Activated naive CD8-positive, alpha-beta T cell treated with anti-CD3 and anti-CD28 coated beads, Interleukin-2, amount 10 ng/mL, durations not matched to agents 7 days and 5 days (primary cell): ENCODE measurements at places on chromosomes 16 and 17.

GRCh38 chr17:2967515-2967914 is 95.9 kb downstream of the OR1D5 start:
- H3K4me3 ChIP-seq = no peak overlapping the region
- no peak for DNase-seq
- H3K27me3 ChIP-seq = peaks cover 5% of the 10 kb centered on the region
- no peaks in the 10 kb centered on the region for H3K36me3 ChIP-seq
- no peaks in the 10 kb centered on the region for H3K4me1 ChIP-seq

DNA sequence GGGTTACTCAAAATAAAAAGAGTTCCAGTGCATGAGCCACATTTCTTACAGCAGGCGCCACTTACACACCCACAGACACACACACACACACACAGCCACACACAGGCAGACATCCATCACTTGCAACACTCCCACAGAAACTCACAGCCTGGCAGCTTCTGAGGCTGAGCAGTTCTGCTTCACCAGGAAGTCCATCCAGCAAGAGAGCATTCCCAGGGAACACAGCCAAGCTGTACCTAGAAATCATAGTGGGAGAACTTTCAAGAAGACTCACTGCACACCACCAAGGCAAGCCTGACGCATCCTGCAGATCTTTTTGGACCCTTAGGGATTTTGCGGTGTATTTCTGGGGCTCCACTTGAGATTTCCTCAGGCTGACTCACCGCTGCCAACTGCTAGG is 140.9 kb upstream of the WSB1 start:
- no peak for DNase-seq
- H3K27me3 ChIP-seq = no peaks in the 10 kb centered on the region
- no peaks in the 10 kb centered on the region for H3K36me3 ChIP-seq
- H3K27ac ChIP-seq = no peak overlapping the region
- no peaks in the 10 kb centered on the region for H3K4me1 ChIP-seq
- H3K4me3 ChIP-seq = no peak overlapping the region

DNA sequence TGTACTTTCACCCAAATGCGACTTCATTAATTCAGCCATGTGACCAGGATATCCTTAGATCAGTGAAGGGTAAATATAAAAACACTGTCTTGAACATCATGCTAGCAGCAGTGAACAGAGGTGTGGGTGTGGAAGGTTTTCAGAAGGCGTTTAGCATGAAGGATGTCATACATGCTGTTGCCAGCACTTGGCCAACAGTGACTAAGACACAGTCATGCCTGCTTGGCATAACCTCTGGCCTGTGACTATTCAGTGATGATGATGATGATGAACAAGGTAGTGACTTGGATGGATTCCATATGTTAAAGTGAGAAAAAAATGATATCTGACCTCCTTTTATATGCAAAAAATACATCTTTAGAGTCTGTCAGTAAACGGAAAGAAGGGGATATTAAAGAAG is 97.9 kb downstream of the MAP2K4 start:
- H3K4me3 ChIP-seq = no peak overlapping the region
- H3K27ac ChIP-seq = no peak overlapping the region
- H3K27me3 ChIP-seq = no peaks in the 10 kb centered on the region
- H3K4me1 ChIP-seq = no peaks in the 10 kb centered on the region
- H3K36me3 ChIP-seq = peaks cover 55% of the 10 kb centered on the region

DNA sequence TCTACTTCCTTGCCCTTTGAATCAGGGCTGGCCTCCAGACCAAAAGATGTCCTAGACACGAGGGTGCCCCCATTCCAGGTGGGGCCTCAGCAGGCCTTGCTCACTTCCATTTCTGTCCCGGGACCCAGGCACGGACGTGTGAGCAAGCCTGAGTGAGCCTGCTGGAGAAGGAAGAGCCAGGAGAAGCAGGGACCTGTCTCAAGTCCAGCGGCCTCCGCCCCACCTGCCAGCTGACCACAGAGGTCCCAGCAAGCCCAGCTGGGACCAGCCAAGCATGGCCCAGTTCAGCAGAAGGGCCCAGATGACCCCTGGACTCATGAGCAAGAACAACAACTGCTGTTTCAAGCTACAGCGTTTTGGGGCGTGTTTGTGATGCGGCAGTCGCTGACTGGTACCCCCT is 24.7 kb downstream of the RBFOX3 start:
- no peaks in the 10 kb centered on the region for H3K27me3 ChIP-seq
- no peak for DNase-seq
- no peak overlapping the region for H3K27ac ChIP-seq
- H3K4me1 ChIP-seq = no peaks in the 10 kb centered on the region
- H3K36me3 ChIP-seq = no peaks in the 10 kb centered on the region

GRCh38 chr16:2211923-2212347 is 1.3 kb upstream of the BRICD5 start:
- peaks cover 6% of the 10 kb centered on the region for H3K36me3 ChIP-seq
- no peaks in the 10 kb centered on the region for H3K27me3 ChIP-seq
- peaks cover 24% of the 10 kb centered on the region for H3K4me1 ChIP-seq
- no peak overlapping the region for H3K27ac ChIP-seq
- H3K4me3 ChIP-seq = no peak overlapping the region

GRCh38 chr17:66281661-66282369 is 20.6 kb upstream of the PRKCA start:
- no peak for DNase-seq
- H3K27me3 ChIP-seq = peaks cover 5% of the 10 kb centered on the region
- peaks cover 4% of the 10 kb centered on the region for H3K4me1 ChIP-seq
- no peak overlapping the region for H3K4me3 ChIP-seq
- no peak overlapping the region for H3K27ac ChIP-seq

DNA sequence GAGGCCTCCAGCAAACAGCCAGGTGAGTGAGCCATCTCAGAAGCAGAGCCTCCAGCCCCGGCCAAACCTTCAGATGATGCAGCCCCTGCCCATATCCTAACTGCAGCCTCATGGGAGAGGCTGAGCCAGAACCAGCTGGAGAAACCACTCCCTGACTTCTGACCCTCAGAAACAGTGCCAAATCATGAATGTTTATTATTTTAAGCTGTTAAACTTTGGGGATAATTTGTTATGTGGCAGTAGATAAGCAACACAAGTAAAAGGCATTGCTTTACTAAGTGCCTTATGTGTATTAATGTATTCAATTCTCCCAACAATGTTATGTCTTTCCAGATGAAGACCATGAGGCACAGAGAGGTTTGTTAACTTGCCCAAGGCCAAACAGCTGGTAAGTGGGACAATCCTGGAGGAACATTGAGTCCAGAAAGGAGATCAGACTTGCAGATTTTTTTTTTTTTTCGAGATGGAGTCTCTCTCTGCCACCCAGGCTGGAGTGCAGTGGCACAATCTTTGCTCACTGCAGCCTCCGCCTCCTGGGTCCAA is 59.6 kb downstream of the SOCS1 start:
- peaks cover 9% of the 10 kb centered on the region for H3K36me3 ChIP-seq
- no peak overlapping the region for H3K4me3 ChIP-seq
- no peak for DNase-seq
- peak overlapping the region; percentile 28 for H3K27ac ChIP-seq
- H3K27me3 ChIP-seq = no peaks in the 10 kb centered on the region

GRCh38 chr17:51245535-51245934 is 14.3 kb downstream of the MBTD1 start:
- H3K27ac ChIP-seq = no peak overlapping the region
- H3K4me1 ChIP-seq = peaks cover 6% of the 10 kb centered on the region
- peaks cover 4% of the 10 kb centered on the region for H3K36me3 ChIP-seq
- H3K4me3 ChIP-seq = no peak overlapping the region

GRCh38 chr16:17107450-17107849 is 363.3 kb downstream of the XYLT1 start:
- no peaks in the 10 kb centered on the region for H3K27me3 ChIP-seq
- H3K27ac ChIP-seq = no peak overlapping the region
- no peak for DNase-seq
- H3K4me3 ChIP-seq = no peak overlapping the region

- DNase-seq = peak; percentile 86
- H3K36me3 ChIP-seq = no peaks in the 10 kb centered on the region
- H3K4me1 ChIP-seq = peaks cover 20% of the 10 kb centered on the region
- peaks cover 52% of the 10 kb centered on the region for H3K27me3 ChIP-seq
These were observed 47.0 kb upstream of the AMZ2 start for GRCh38 chr17:68200689-68201417.

- no peaks in the 10 kb centered on the region for H3K27me3 ChIP-seq
- DNase-seq = no peak
- no peaks in the 10 kb centered on the region for H3K4me1 ChIP-seq
- H3K36me3 ChIP-seq = peaks cover 2% of the 10 kb centered on the region
- no peak overlapping the region for H3K4me3 ChIP-seq
- no peak overlapping the region for H3K27ac ChIP-seq
These were observed 91.8 kb downstream of the CYB561 start for GRCh38 chr17:63354256-63354655.

GRCh38 chr17:59702304-59702703 is 4.9 kb downstream of the PTRH2 start:
- H3K36me3 ChIP-seq = peaks cover 21% of the 10 kb centered on the region
- no peak overlapping the region for H3K4me3 ChIP-seq
- no peaks in the 10 kb centered on the region for H3K27me3 ChIP-seq
- H3K27ac ChIP-seq = no peak overlapping the region

DNA sequence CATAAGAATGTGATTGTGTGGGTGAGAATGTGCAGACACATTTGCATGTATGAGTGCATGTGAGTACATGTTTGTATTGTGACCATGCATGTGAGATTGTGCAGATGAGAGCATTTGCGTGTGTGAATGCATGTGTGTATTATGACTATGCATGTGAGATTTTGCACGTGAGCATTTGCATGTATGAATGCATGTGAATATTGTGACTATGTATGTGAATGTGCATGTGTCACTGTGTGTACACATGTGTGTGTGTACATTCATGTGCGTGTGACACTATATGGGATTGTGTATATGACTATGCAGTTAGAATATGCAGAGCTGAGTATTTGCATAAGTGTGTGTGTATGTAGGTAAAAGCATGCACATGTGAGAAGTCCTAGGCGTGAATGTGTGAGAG is 381.3 kb upstream of the MAF start:
- no peak overlapping the region for H3K27ac ChIP-seq
- no peak overlapping the region for H3K4me3 ChIP-seq
- H3K27me3 ChIP-seq = no peaks in the 10 kb centered on the region

- H3K4me1 ChIP-seq = peaks cover 6% of the 10 kb centered on the region
- no peak overlapping the region for H3K4me3 ChIP-seq
- H3K27ac ChIP-seq = no peak overlapping the region
- no peaks in the 10 kb centered on the region for H3K36me3 ChIP-seq
- peaks cover 40% of the 10 kb centered on the region for H3K27me3 ChIP-seq
These were observed 72.2 kb upstream of the CREBBP start for GRCh38 chr16:3952737-3953131.

DNA sequence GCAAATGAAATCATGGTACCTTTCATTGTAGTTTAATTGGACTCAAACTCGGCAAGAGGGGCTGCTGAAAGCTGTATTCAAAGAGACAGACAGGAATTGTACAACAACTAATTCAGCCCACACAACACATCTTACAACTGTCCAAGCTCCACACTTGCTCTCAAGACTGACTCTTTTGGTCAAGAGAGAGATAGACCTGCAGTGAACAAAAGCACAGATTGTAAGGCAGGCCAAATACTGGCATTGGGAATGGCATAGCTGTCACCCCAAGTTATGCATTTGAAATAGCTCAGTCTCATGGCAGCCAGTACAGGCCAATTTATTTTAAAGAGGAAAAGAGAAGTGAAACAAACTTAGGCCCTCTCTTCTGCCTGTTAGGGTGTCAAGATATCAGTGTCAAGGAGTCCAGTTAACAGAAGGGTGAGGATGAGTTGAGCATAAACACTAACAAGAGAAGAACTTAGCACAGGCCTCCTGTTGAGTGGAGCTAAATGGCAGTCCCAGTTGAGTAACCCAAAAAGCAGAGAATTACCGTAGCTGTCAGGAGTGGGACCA is 215.7 kb downstream of the IRX3 start:
- no peak for DNase-seq
- H3K4me3 ChIP-seq = no peak overlapping the region
- H3K4me1 ChIP-seq = no peaks in the 10 kb centered on the region
- H3K36me3 ChIP-seq = no peaks in the 10 kb centered on the region
- H3K27ac ChIP-seq = no peak overlapping the region

- H3K36me3 ChIP-seq = no peaks in the 10 kb centered on the region
- DNase-seq = no peak
- no peaks in the 10 kb centered on the region for H3K27me3 ChIP-seq
- H3K27ac ChIP-seq = peak overlapping the region; percentile 11
- H3K4me3 ChIP-seq = no peak overlapping the region
These were observed 41.3 kb downstream of the IRF8 start for GRCh38 chr16:85940214-85940613.

DNA sequence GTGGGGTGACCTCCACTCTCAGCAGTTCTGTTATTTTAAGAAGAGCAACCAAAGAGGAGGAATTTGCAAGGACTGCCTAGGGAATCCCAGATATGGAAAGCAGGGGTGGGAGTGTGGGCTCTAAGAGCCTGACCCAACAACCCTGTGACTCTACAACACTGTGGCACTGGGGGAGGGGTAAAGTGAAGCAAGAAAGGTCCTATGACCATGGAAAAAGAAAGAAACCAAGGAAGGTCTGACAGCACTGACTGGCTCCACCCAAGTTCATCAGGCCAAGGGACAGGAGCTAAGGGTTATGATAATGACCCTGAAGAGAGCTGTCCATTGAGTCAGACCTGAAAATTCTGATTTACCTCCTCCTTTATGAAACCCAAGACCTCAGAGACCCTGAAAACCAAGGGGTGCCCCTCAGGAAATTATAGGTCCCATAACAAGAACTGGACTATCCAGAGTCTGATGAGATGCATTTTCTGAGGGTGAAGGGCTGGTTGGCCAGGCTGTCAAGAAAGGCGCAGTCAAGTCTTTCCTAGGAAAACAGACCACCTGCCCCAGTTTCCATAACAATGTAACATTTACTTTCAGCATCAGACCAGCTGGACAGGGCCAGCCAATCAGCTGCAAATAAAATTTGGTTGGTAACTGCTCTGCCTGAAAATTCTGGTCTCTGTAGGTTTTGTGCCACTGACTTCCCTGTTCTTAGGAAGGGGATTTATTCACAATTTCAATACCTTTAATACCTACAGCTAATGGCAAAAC is 53.8 kb upstream of the MTMR4 start:
- H3K4me1 ChIP-seq = peaks cover 3% of the 10 kb centered on the region
- no peaks in the 10 kb centered on the region for H3K36me3 ChIP-seq
- no peak overlapping the region for H3K4me3 ChIP-seq
- H3K27me3 ChIP-seq = peaks cover 3% of the 10 kb centered on the region
- DNase-seq = no peak
- no peak overlapping the region for H3K27ac ChIP-seq

DNA sequence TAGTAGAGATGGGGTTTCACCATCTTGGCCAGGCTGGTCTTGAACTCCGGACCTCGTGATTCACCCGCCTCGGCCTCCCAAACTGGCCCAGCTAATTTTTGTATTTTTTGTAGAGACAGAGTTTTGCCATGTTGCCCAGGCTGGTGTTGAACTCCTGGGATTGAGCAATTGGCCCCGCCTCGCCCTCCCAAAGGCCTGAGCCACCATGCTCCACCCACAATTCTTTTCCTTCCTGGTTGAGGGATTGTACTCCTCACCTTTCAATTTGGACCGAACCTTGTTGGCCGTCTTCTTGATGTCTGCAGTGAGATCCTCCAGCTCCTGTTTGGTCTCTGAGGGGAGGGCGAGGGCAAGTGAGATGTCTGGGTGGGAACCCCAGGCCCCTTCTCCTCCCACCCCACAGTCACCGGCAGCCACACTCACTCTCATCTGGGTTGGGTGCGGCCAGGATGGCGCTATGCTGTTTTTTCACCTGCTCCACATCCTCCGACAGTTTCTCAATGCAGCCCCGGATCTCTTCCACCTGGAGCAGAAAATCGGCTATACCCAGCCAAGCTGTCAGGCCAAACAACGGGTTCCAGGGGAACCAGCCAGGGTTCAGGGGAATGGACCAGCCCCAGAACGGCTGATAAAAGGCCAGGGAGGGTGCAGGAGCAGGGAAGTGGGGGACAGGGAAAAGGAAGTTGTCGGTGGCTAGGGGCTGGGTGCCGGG is 9.6 kb downstream of the STX1B start:
- H3K36me3 ChIP-seq = no peaks in the 10 kb centered on the region
- H3K27ac ChIP-seq = no peak overlapping the region
- H3K4me3 ChIP-seq = no peak overlapping the region
- H3K27me3 ChIP-seq = peaks cover 7% of the 10 kb centered on the region
- DNase-seq = no peak
